Stomach (tissue), 19 donors: ENCODE measurements at places on chromosomes 3 and 15. TPM values are rescaled to one million over a fixed set of nuclear protein-coding genes. Genes with fewer than 3 reads are reported as not detected.

DNA sequence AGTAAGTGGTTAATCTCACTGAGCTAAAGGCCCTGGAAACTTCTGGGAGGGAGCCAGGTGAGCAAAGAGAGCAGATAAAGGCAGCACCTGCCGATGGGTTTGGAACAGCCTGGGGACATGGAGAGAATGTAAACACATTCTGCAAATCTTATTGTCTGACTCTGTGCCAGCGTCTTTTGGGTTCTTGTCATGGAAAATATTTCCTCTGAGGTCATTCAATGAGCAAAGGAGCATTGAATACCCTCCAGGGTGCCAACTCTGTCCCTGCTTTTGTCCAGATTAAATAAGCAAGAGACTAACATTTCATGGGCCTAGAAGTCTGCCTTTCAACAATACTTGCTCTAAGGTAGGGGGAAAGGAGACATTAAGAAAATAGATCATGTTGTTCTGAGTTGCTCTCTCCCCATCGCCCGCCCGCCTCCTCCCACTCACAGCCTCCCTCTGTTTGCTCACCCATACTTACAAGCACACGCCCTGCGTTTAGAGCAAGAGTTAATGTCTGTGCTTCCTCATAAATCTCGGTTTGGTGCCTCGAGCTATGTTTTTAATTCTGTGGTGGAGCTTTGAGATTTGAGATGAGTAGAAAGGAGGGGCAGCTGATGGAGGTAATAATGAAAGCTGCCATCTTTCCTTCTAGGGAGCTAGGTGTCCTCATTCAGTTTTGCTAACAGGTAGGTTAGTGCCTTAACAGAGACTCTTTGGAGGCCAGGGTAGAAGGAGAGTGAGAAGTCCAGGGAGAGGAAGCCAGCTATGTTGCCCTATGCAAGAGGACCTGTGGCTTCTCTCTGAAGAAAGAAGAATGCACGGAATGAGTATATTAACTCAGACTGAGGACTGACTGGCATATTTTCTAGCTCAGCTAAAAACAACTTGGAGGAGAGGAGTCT, 132.9 kb downstream of the TPRG1 start:
- no peak overlapping the region for H3K4me3 ChIP-seq
- no peaks in the 10 kb centered on the region for H3K27me3 ChIP-seq
- peak overlapping the region; percentile 85 for H3K27ac ChIP-seq
- peak; percentile 93 for DNase-seq
- H3K36me3 ChIP-seq = no peaks in the 10 kb centered on the region
- H3K4me1 ChIP-seq = peaks cover 7% of the 10 kb centered on the region

DNA sequence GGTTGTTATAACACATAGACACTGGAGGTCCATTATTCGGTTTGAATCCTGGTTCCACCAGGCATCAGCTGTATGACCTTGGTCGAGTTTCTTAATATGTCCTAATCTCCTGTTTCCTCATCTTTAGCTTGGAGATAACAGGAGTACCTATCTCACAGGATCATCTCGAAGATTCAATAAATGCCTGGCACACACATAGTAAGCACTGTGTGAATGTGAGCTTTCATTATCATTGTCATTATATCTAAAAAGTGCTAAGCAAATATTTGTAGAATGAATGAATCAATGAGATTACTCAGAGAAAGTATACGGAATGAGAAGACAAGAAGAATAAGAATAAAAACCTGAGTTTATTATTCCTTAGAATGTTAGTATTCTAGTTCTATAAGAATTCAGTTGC, 227.4 kb upstream of the CFAP20DC start:
- no peak overlapping the region for H3K27ac ChIP-seq
- no peaks in the 10 kb centered on the region for H3K4me1 ChIP-seq
- H3K27me3 ChIP-seq = no peaks in the 10 kb centered on the region
- no peak for DNase-seq
- H3K4me3 ChIP-seq = no peak overlapping the region
- H3K36me3 ChIP-seq = no peaks in the 10 kb centered on the region

DNA sequence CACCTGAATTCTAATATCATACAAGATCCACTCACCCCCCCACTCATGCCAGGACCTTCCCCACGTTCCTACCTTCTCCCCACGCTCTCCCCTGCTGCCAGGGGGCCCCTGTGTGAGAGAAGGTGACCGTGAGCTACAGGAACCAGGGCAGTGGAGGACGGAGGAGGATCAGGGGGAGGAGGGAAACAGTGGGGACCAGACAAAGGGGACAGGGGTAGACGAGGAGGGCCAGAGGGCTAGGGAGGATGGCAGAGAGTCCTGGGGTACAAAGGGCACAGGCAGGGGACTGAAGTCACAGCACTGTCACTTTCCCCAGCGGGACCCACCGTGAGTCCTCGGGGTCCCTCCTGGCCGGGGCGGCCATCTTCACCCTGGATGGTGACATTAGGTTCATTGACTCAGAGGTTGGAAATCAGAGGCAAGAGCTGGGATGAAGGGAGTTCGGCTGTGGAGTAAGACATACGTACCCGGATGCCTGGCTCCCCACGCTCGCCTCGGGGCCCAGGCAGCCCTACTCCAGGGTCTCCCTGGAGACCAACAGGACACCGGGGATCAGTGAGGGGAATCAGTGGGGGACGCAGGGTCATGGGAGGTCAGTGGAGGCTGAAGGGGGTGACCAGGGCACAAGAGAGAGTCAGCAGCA, 6.3 kb upstream of the UCN2 start:
- no peaks in the 10 kb centered on the region for H3K27me3 ChIP-seq
- peaks cover 6% of the 10 kb centered on the region for H3K4me1 ChIP-seq
- DNase-seq = no peak
- H3K4me3 ChIP-seq = no peak overlapping the region

- no peaks in the 10 kb centered on the region for H3K4me1 ChIP-seq
- peaks cover 86% of the 10 kb centered on the region for H3K36me3 ChIP-seq
- H3K4me3 ChIP-seq = no peak overlapping the region
- H3K27ac ChIP-seq = no peak overlapping the region
- H3K27me3 ChIP-seq = no peaks in the 10 kb centered on the region
Measured at GRCh38 chr3:58521917-58522631, 14.9 kb downstream of the ACOX2 start.

ANKRD63 gene
- polyA plus RNA-seq = not detected

LRRC58 gene
- 4.6 TPM for polyA plus RNA-seq

IL5RA gene
- not detected for polyA plus RNA-seq

FMN1 gene
- polyA plus RNA-seq = 4.1 TPM
